COR-L47 (cell line): ENCODE measurements at places on chromosomes 7 and 10.

DNA sequence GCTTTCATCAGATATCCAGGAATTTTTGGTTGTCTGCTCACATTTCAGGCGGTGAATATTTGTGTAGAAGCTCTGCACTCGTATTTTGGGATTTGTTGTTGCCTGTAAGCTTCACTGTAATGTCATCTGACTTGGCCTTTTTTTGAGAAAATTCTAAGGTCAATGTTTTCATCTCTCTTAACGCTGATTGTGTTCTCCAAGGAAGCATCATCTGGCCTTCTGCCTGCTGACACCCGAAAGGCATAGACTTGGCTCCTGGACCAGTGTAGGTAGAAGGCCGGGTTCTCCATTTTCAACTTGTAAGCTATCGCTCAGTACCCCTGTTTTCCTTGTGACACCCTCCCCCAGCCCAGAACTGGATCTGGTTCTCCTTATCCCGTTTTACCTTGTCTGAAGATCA, 44.2 kb downstream of the SLC13A1 start:
- DNase-seq, result no peak

GRCh38 chr10:79179164-79179956, 110.6 kb downstream of the ZMIZ1 start:
- peak; percentile 81 for DNase-seq

- peak; percentile 67 for DNase-seq
Observed at GRCh38 chr7:80997841-80998240, 79.0 kb upstream of the SEMA3C start.

DNA sequence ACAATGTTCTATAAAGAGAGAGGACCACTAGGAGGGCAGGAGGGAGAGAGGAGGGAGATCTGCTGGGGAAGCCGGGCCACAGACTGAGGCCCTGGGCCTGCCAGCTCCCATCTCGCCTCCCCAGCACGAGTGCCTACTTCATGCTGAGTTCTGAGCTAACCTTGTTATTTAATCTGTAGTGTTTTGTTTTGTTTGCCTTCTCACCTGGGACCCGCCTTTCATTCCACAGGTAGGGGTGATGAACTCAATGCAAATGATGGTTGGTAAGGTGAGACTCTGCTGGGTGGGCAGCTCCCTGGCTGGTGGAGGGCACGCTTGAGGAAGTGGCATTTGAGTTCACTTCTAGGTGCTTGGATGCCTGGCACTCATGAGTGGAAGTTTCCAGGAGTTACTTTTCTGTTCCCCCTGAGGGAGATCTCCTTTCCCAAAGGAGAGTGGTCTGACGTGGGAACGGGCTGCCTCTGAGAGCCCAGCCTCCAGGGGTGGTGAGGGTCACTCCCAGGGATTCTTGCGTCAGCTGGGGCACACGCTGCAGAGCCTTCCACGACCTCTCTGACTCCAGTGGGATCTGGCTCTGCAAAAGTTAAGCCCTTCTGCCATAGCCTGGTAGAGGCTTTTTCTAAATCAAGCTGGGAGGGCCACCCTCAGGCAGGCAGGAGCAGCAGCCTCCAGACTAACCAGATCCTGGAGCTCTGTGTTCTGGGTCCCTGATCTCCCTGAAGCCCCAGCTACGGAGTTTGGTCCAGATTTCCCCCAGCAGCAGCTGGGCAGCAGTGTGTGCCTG, 22.4 kb downstream of the UBTD1 start:
- no peak for DNase-seq

DNA sequence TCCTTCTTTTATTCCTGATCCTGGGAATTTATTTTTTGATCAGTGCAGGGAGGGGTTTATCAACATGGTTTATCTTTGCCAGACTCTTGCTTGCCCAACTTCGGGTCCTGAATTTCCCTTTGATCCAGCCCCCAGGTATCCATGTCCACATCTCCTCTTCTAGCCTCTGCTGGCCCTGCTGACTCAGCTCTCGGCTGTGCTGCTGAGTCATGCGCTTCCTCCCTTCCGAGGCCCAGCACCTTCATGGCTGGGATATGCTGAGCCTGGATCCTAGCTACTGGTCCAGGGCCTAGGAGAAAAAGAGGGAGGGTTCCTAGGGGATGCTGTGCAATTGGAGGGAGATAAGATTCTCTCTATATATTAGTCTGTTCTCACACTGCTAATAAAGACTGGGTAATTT, 380.7 kb upstream of the SHH start:
- no peak for DNase-seq

GRCh38 chr7:20235288-20235687, 18.1 kb upstream of the MACC1 start:
- no peak for DNase-seq

DNA sequence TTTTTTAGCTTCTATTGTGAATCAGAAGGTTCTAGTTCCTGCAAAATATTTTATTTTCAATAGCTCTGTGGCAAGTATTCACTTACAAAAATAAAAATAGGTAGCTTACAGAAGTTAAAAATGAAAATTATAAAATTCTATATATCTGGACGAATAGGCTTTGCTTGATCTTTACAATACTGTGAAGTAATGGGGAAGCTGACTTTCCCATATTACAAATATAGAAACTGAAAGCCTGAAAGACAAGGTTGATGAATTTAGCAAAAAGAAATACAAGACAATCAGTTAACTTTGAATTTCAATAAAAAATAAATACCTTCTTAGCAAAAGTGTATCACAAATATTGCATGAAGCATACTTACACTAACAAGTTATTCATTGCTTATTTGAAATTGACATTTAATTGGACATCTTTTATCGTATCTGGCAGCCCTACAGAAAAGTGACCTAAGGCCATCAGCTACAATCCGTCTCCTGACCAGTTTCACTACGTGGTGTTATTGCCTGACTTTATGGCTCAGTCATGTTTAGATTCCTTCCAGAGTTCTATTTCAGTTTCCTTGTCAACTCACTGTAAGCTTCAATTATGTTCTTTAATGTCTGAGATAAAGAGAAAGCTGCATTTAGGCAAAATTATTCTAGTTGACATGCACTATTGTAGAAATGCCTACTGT, 310.5 kb upstream of the HGF start:
- DNase-seq, result no peak

DNA sequence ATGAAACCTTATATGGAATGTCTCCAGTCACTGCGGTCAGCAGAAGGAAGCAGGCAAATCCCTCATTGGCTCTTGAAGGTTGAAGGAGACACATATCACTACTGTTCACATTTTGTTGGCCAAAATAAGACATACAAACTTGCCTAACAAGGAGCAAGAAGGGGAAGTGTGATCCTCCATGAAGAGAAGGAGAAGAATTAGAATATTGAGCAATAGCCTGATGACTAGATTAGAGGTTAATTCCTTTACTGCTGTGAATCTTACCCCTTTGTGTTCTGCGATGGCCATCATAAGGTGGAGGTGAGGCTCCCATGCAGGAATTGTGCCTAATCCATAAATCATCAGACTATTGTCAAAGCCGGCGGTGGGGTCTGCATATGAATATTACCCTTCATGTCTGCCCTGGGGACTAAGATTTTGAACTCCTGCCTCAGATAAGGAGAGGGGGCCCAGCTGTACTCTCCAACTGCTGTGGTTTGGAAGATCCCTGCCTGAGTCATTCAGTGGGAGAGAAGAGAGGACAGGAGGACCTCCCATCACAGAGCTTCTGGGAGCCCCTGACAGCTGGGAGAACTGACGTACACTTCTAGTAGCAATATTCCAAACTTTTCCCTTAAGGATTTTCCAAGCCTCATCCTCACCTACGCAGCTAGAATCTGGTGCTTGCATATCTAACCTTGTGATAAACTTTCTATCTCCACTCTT, 398.5 kb downstream of the REEP3 start:
- DNase-seq, result no peak

GRCh38 chr10:29537799-29538198, 97.0 kb downstream of the SVIL start:
- DNase-seq, result no peak

DNA sequence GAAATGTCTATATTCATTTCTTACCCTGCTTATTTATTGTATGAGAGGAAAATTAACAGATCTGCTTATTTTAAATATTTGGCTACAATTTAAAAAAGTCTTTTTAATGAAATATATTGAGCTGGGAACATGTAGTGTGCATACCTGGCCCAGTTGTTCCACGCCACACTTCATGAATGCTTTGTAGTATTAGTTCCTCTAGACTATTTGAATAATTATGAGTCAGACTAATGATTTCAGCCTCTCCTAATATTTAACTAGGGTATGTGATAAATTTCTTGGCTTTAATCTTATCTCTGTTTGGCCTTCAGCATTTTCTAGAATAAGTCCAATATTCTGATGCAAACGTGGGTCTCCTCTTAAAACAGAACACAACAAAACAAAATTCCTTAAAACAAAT, 226.6 kb downstream of the CREB5 start:
- no peak for DNase-seq

DNA sequence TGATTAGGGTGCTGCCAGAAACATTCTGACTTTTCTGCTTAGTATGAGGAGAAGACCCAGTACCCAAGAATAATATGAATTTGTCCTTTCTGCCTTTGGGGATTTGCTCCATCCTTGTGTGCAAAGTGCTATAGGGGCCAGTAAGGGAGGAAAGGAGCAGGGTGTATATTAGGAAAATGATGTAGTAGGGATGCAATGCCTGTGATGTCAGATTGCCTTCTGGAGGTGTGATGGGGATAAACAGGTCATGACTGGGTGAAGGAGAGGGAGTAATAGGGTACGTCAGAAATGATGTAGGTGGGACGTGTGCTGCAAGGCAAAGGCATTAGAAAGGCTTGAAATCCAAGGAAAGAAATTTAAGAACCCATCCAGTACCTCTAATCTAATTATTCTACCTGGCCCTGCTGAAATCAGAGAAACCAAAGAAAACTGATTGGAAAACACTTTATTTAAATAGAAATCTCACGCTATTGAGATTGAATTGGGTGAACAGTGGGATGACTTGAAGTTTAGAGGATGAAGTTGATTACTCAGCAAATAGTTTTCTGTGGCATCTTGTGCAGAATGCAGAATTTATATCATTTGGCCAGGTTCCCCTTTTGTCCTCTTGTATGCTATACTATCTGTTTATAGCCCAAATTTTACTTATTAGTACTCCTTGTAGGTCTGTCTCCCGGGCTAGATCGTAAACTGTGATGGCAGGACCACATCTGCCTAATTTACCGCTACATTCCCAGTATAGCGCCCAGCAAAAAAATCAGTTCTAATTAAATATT, 503.9 kb downstream of the SUGCT start:
- DNase-seq, result no peak

DNA sequence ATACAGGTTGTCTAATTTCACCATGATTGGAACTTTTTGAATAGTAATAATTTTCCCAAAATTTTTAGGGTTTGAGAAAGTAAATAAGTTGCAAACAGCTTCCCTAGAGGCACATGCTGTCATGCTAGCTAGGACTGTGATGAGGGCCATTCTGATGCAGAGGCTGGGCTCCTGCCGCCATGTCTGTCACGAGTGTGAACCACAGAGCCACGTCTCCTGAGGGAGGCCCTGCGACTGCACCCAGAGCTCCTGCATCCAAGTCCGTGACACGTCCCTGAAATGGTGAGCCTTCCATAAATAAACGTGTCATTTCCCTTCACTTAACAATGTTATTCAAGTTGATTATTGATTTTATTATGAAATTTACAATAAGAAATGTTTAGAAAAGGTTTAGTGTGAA, 40.0 kb downstream of the C10orf120 start:
- no peak for DNase-seq

DNA sequence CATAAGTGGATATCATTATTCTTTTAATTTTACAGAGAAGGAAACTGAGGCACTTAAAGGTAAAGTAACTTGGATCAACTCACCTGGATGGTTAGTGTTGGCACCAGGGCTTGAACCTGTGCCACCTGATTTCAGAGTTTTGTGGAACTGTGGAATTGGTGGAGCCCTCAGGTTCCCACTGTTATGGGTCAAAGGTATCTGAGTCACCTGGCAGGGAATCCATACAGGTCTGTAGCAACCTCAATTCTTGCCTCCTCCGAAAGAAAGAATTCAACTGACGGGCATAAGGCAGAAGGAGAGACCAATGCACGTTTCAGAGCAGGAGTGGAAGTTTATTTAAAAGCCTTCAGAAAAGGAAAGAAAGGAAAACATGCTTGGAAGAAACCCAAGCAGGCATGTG, 25.2 kb upstream of the ADAMTS14 start:
- DNase-seq, result no peak

- no peak for DNase-seq
Observed at GRCh38 chr7:42590771-42591310, 321.0 kb downstream of the C7orf25 start.

DNA sequence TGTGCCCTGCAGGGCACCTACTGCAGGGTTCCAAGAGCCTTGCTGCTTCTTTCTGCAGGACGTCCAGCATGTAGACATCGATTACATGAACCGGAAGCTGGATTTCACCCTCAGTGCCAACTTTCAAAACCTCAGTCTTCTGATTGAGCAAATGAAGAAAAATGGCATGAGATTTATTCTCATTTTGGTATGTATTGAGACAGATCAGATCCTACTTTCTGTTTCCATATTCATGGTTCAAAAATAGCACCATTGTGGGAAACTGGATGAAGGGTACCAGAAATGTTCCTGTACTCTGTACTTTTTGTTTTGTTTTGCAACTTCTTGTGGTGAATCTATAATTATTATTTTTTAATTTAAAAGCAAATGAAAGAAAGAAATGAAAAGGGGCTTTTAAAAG, 64.1 kb downstream of the MGAM2 start:
- DNase-seq, result no peak

DNA sequence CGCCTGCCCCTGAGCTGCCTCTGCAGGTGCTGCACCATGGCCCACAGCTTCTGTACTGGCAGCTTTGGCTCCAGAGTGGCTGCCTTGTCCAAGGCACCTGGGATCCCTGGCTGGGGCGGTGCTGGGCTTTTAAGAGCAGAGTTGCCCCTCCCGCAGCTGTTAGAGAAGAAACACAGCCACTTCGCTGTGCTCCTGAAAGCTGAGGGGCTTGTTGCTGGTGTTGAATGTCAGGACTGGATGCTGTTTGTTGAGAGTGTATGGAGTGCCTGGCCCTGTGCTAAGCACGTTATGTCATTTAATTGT, 6.2 kb downstream of the FAM241B start:
- no peak for DNase-seq

- DNase-seq, result no peak
Observed at GRCh38 chr10:132993271-132994184, 51.2 kb upstream of the CFAP46 start.

- DNase-seq, result peak; percentile 64
Observed at GRCh38 chr7:149422162-149422913, 38.5 kb downstream of the ZNF777 start.

GRCh38 chr7:38351601-38352000, 78.2 kb upstream of the TARP start:
- DNase-seq, result no peak

DNA sequence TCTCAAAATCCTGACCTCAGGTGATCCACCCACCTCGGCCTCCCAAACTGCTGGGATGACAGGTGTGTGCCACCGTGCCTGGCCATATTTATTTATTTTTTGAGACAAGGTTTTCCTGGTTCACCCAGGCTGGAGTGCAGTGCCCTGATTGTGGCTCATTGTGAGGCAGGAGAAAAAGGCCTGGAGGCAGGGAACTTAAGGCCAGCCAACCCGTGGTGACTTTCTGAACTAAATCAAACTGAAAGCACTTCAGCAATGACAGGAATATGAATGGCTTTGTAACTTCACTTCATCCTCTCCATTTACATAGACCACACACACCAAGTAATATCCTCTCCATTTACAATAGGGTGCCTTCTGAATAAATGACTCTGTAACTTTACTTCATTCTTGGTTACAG, 124.4 kb downstream of the CCDC3 start:
- no peak for DNase-seq

- no peak for DNase-seq
Observed at GRCh38 chr7:116592041-116592355, 67.2 kb downstream of the CAV1 start.
